ENCODE measurements at places on chromosomes 3 and 15. TPM values are rescaled to one million over a fixed set of nuclear protein-coding genes. Genes with fewer than 3 reads are reported as not detected.

Gene C3orf85
- not detected for total RNA-seq

Gene HYAL3
- total RNA-seq: 5.7 TPM

Gene LDHAL6B
- total RNA-seq: not detected

Gene HEXA
- total RNA-seq: 56.2 TPM

Gene PARP9
- total RNA-seq: 13.3 TPM

Gene RYR3
- total RNA-seq: under 0.01 TPM

Gene GRK7
- total RNA-seq: not detected

Gene IGDCC3
- total RNA-seq: not detected

Gene GXYLT2
- 32.6 TPM for total RNA-seq

Gene SLC22A14
- 1.5 TPM for total RNA-seq

Gene EAF2
- total RNA-seq: 0.37 TPM

Gene GPR149
- not detected for total RNA-seq

Gene LYZL4
- total RNA-seq: not detected

Gene STRIT1
- not detected for total RNA-seq

Gene MESP2
- total RNA-seq: 1.1 TPM
